Astrocyte (in vitro differentiated cells and primary cell): ENCODE measurements at places on chromosomes 16 and 17.

DNA sequence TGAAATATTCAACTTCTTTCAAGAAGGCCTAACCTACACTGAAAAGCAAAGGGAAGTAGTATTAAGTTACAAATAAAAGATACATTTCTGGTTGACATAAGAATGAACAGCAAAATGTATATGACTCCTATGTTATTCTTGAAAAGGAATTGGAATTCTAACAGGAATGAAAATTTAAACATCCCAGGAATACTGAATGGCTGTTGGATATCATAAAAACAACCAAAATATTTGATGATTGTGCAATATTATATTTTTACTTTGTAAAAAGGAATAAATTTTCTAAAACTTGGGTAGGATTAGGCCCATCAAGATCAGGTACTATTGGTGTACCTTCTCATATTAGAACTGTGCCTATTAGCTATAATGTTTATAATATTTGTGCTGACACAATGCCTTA lies 50.0 kb downstream of the CYB5B start:
- DNase-seq = no peak

- DNase-seq = no peak
Observed at GRCh38 chr17:48893646-48894508, 1.3 kb downstream of the ATP5MC1 start.

GRCh38 chr16:49560004-49560830 lies 186.6 kb downstream of the C16orf78 start:
- DNase-seq = peak; percentile 82

- DNase-seq = no peak
Observed at GRCh38 chr16:80790751-80791150, 13.6 kb downstream of the CDYL2 start.

DNA sequence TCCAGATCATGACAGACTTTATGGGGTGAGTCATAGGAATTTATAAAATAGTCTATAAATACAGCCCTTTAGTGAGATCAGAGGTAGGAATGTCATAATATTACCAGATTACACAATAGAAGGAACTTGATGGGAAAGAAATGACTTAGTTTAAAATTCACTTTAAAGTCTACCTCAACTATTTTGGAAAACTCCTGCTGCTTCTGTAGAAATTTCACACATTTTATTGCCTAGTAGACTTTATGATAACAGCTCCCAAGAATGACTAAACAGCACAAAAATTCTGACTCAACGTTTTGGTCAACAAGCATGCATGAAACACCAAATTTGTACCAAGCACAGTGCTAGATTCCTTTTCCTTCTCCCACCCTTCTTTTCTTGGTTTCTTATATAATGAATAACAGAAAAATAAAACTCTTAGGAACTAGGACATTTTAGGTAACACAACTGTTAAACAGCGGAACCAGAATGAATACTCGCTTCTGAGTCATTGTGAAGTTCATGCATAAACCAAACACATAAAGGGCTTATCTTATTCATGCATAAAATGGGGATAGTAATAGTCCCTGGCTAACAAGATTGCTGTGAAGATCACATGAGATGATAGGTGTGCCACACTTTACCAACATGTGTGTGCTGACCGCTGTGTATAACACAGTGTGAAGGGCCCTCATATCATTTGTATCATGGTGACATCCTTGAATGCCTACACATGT lies 243.9 kb downstream of the CDH8 start:
- peak; percentile 97 for DNase-seq

- DNase-seq = no peak
Observed at GRCh38 chr16:19748389-19749168, 30.5 kb downstream of the IQCK start.

DNA sequence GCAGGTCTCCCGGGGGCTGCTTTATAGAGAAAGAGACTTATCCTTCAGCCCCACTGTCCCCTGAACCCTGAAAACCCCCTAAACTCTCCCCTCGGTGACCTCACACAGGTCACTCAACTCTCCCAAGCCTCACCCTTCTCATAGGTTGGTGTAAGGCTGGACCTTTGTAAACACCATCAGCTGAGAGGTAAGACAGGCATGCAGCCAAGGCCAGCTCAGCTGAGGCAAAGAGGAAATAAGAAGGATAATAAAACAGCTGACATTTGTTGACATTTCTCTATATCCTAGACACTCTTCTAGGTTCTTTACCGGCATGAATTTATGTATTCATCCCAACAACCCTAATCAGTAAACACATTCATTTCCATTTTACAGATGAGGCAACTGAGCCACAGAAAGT lies 134.3 kb downstream of the CCT6B start:
- no peak for DNase-seq

- peak; percentile 34 for DNase-seq
Observed at GRCh38 chr16:21600031-21600773, 825 bp downstream of the METTL9 start.

DNA sequence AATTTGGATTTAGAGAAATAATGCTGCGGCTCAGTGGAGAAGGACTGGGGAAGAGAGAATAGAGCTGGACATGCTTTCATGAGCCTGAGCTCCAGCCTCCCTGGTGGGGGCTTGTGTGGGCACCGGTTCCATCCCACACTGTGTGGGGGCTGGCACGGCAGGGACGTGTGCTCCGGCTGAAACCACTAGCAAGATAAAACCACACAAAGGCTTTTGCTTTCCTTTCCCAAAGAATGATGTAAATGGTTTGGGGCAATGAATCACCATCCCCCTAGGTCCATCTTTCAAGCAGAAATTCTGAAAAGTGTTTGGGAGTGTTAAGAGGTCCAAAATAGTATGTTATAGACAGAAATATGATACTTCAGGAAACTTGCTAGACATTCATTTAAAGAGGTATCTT lies 77.0 kb downstream of the CDH11 start:
- DNase-seq = peak; percentile 92

- no peak for DNase-seq
Observed at GRCh38 chr17:64398320-64398719, 7.7 kb upstream of the PECAM1 start.

DNA sequence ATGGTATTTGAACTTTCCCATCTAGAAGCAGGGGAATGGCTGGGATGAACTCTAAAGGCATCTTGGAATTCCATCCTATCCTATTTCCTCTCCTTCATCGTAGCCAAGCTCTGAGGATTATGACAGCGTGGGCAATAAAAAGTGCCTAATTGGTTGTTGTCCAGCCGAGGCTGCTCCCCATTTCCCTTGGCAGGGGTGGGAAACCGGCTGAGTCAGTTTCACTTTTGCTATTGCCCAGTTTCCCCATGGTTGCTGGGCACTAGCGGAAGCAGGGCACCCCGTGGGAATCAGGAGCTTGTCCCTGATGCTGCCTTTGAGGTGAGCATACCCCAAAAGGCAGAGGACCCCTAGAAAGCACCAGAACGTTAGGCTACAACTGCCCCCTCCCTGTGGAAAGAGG lies 13.8 kb upstream of the SP2 start:
- no peak for DNase-seq

GRCh38 chr16:58503863-58504688 lies 4.1 kb downstream of the NDRG4 start:
- DNase-seq = no peak

- DNase-seq = no peak
Observed at GRCh38 chr17:60230358-60230757, 80.6 kb downstream of the CA4 start.

DNA sequence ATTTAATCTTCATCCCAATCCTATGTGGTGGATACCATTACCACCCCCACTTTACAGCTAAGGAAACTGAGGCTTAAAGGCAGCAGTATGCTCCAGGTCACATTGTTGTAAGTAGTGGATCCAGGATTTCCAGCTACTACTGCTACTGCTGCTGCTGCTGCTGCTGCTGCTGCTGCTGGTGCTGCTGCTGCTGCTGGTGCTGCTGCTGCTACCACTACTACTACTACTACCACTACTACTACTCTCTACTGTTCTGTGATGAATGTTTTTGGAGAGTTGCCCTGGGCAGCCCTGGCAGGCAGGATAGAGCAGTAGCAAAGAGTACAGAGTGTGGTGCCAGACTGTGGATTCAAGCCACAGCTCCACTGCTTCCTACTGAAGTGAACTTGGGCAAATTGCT lies 49.3 kb upstream of the SLC12A3 start:
- no peak for DNase-seq

GRCh38 chr16:50680556-50680893 lies 587 bp downstream of the SNX20 start:
- DNase-seq = no peak

DNA sequence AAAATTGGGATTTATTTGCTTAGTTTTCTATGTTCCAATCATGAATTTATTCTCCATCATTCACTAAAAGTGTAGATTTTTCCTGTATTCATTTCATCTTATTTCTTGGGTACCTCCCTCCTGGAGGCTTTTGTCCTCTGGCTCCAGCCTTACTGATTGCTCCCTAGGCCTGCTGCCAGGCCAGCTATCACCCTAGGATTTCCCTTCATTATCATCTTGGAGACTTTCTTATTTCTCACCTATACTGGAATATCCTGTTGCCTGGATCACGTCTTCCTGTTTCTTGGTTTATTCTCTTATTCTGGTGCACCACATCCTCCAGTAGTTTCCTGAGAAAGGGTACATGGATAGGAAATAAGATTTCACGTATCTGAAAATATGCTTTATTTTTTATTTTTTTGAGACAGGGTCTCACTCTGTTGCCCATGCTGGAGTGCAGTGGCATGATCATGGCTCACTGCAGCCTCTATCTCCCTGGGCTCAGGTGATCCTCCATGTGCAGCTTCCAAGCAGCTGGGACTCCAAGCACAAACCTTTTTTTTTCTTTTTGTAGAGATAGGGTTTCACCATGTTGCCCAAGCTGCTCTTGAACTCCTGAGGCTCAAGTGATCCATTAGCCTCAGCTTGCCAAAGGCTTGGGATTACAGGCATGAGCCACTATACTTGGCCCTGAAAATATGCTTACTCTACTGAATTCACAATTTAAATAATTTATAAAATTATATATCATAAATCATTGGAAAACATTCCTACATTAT lies 13.3 kb upstream of the KPNB1 start:
- no peak for DNase-seq

DNA sequence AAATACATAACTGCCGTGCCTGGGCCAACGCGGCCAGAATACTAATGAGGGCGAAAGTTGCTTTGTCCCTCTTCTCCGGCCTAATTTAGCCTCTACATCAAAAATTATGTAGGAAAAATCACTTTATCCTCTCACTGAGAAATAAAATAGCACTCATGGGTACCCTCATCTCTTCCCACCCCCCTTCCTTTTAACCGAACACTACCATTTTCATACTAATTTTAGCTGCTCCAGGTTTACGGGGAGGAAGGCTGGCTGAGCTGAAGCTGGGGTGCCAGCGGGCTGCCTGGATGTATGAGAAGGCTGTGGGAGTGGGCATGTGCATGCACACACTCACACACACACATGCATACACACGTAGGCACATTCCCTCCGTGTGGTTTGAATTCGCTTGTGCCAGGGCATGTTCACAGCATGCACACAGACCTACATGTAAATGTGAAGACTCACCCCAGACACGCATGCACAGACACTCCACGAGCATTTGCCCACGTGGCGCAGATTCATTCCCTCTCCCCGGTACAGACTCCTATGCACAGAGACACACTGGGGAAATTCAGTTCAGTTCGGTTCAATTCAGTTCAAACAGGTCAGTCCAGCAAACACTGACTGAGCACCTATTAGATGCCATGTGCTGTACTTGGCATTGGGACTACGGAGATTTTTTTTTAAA lies 145.1 kb downstream of the MRM1 start:
- DNase-seq = no peak

GRCh38 chr17:3683054-3683511 lies 12.9 kb downstream of the P2RX5 start:
- DNase-seq = no peak
